ENCODE measurements at places on chromosomes 5 and 9.

DNA sequence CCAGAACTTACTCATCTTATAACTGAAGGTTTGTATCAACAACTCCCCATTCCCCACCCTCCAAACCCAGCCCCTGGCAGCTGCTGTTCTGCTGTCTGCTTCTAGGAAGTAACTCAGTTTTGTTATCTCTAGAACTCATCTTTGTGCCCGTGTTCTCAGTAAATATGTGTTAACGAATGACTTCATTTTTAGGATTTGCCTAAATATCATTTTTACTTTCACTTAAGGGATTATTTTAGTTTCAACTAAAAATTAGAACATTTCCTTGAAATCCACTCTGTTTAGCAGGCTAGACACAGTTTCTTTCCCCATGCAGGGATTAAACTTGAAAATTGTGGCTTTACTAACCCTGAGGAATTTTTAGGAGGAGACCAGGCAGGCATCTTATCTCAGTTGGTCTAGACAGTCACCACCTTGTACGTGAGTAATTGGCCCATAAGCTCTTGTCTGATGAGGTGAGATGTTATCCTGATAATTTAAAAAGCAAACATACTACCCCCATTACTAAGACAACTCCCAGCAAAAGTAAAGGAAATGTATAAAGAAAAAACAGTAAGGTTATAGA is 68.2 kb upstream of the TNFAIP8 start:
- no peak for DNase-seq

DNA sequence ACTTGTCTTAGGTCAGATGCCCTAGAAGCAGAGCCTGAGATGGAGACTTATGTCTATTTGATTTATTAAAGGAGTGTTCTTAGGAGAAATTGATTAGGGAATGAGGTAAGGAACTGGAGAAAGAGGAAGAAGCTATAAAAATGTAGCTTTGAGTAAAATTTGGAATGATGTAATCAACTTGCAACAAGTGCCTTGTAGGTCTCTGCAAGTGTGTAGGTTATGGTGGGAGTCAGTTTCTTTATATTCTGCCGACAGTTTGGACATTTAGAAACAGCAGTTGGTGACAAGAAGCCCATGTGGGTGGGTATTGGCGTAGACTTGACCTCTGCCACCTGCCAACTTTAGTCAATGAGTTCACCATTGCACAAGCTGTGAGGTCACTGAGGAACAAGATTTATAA is 986.5 kb downstream of the CDH18 start:
- DNase-seq: no peak

DNA sequence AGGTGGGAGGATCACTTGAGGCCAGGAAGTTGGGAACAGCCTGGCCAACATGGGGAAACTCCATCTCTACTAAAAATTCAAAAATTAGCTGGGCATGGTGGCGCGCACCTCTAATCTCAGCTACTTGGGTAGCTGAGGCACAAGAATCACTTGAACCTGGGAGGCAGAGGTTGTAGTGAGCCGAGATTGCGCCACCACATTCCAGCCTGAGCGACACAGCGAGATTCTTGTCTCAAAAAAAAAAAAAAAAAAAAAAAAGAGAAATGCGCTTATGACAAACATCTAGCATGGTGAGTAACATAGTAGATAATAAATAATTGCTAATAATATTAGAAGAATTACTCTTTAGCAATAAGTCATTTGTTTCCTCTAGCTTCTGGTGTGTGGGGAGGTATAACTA is 25.9 kb downstream of the RUSC2 start:
- no peak for DNase-seq

DNA sequence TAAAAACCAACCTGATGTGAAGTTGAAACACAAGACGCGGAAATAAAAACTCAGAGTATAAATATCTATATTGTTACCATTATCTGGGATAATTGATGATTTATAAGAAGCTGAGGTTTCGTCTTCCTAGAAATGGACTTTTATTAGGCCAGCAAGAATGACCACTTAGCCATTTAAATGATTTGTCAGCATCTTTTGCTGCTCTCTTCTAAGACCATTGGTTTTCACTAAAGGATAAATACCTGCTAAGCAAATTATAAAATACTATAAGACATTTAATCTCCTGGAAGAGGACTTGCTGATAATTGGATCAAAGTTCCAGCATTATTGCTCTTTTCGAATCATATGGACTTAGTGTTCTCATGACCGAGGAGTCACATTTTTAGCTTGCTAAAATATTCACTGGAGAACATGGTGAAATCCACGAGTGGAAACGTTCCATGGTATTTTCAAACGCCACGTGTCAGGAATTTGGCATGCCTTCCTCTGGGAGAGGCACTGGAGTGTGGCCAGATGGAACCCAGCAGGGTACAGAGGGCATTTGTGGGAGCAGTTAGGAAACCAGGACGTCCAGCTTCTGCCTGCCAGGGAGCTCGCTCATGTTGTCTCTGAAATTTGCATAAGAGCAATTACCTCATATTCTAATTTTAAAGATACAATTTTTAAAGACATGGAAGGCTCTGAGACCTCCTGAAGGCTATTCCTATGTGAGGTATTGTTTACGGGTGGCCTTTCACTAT is 43.1 kb downstream of the TNFAIP8 start:
- DNase-seq: no peak

- no peak for DNase-seq
Observed at GRCh38 chr5:8628521-8628920, 759.6 kb downstream of the MTRR start.

DNA sequence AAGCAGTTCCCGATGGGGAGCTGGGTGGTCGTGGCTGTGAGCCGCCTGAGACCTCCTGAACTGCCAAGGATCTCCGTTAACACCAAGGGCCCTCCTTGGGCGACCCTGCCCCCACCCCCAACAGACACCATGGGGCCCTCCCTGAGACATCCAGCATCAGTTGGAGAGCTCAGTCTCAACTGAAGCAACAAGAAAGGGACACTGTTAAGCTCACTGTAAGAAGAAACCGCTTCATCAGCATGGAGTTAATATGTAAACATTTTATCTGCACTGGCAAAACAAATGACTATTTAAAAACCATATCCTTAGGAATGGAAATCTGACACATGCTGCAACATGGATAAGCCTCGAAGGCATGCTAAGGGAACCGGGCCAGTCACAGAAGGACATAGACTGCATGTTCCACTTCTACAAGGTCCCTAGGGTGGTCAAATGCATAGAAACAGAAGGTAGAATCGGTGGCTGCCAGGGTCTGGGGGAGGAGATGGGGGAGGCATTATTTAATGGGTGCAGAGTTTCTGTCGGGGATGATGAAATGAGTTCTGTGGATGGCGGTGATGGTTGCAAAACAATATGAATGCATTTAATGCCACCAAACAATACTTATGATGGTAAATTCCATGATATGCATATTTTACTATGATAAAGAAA is 47.4 kb downstream of the ROR2 start:
- DNase-seq: no peak

DNA sequence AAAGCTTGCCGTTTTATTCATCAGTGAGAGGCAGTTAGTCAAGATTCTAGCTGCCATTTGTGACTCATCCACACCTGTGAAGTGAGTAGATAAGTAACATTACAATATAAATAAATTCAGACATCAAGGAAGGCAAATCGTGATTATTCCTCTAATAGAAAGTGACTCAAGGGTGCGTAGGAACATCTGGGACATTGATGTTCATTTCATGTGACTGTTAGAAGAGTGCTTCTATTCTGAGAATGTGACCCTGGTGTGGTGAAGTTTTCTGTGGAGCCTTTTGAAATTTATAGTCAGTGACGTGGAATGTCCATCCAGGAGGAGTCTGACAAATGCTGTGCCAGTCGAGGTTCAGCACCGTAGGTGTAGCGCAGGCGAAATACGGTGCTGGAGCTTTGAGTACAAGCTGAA is 48.4 kb upstream of the FAM240B start:
- DNase-seq: no peak

GRCh38 chr9:37575511-37575914 is 667 bp downstream of the FBXO10 start:
- DNase-seq: no peak

GRCh38 chr5:74414228-74414627 is 226.3 kb downstream of the ENC1 start:
- DNase-seq: no peak

All from activated effector memory CD4-positive, alpha-beta T cell treated with Interleukin-2 at 50 U/mL for 16 hours (primary cell).